Sigmoid colon (tissue), 7 donors: ENCODE measurements at places on chromosomes 2 and 18.

DNA sequence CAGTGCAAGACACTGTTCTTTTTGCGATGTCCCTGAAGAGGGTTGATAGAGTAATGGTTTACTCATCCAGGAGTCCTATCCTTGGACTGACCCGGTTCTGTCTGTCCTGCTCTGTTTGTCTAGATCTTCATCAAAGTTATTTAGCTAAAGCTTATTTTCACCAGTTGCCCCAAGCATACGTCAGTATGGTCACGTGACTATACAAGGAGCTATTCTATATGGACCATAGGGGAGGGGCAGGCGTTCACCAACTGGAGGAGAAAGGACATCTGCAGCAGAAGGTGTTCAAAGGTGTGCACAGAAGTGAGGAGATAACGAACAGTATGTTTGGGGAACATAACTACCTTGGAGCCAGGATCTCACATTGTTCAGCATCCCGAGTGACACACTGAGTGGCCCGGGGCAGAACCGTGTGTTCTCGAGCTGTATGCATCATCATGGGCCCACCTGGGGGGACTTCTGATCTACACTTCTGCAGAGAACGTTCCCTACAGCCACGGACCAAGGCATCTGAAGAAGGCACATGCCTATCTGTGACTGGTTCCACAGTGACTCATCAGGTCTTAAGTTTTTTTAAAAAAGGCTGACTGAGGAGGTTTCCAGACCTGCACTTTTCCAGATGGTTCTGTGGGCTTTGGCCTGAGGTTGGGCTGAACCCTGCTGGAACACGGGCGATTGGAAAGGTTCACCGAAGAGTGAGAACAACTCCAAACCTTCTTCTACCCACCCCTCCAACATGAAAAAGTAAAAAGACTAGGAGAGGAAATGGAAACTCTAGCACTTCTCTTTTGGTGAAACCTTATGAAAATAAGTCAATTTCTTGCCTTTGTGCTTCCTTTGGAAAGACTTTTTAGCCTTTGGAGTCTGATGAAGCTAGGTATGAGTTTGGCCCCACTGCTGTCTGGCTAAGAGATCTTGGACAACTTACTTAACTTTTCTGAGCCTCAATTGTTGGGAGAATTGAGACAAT, 68.6 kb upstream of the YWHAQ start:
- DNase-seq, result peak; percentile 12

DNA sequence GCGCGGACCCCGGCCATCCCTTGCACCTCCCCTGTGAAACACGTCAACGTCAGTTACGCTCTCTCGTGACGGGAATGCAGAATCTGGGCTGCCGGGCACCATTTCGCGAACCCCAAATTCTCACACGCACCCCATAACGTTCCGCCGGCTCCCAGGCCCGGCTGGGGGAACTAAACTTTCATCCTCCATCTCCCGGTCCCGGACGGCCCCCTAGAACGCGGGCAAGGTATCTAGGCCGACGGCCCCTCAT, 544 bp downstream of the DNAJC27 start:
- DNase-seq, result no peak

GRCh38 chr18:59264651-59265245, 8.5 kb downstream of the RAX start:
- no peak for DNase-seq

GRCh38 chr18:22485808-22486244, 68.1 kb upstream of the CTAGE1 start:
- no peak for DNase-seq

DNA sequence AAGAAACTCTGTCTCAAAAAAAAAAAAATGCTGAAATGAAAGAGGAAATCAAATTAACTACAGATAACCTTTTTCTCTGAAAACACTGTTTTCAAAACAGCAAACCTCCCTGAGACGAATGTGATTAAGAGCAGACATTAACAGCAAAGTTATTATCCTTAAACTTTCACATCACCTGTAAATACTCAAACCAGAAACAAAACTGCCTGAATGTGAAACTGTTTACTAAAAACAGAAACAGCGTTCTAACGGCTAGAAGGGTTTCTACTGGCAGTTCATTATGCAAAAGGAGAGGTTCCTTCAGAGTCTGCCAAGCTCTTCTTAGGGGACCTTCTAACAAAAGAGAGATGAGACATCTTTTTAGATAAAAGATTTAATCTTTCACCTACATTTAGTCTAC, 45.9 kb downstream of the PNO1 start:
- DNase-seq, result no peak

DNA sequence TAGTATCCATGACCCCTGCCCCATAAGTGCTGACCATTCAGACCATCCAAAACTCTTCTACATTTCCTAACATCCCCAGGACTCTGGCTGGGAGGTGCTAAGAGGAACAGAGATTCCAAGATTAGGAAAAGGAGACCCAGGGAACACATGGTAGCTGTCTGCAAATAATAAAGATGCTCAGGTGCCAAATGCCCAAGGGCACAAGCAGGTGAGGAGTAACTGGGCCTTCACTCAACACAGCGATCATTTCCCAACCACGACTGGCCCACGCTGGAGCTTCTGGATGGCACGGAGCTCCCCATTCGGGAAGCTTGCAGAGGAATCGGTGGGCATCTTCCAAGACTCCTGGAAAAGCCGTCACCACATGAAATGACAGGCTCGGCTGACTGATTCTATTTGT, 255.9 kb upstream of the SMIM21 start:
- DNase-seq, result no peak

DNA sequence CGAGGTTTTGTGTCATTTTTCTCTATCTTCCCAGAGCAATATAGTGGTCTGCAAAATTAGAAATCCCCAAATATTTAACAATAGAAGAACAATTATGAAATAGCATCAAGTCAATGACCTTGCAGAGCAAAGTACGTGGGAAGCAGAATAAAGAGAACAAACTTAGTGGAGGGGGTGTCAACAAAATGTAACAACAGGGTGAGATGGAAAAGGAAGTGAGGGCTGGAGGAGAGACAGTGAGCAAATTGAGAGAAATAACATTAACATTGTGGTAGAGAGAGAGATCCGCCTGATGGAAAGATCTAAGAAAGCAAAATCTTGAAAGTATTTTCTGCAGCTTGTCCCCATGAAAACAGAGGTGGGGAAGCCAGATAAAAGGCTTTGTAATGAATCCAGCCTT, 23.4 kb downstream of the ARHGAP15 start:
- no peak for DNase-seq

GRCh38 chr18:78998371-78999071, 18.9 kb downstream of the SALL3 start:
- DNase-seq, result no peak

DNA sequence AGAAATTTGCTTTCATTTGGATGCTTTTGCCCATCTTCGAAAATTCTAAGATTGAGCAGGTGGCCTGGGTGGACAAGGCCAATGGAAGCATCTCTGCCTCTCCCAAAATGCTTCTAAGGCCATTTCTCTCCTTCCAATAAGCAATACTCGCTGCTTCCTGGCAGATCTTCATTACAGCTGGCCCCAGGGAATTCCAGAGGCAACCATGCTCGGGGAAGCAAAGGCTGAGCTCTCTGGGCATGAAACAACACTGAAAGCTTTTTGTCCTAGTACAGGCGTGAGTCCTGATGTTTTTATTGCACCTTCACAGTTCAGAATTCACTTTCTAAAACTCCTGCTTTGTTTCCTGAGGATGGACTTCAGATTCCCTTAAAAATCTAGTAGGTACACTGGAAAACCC, 11.8 kb upstream of the NEDD4L start:
- DNase-seq, result no peak

- DNase-seq, result no peak
Observed at GRCh38 chr2:11077411-11077810, 77.9 kb upstream of the SLC66A3 start.

GRCh38 chr2:110858993-110859701, 126.8 kb downstream of the ACOXL start:
- DNase-seq, result no peak

DNA sequence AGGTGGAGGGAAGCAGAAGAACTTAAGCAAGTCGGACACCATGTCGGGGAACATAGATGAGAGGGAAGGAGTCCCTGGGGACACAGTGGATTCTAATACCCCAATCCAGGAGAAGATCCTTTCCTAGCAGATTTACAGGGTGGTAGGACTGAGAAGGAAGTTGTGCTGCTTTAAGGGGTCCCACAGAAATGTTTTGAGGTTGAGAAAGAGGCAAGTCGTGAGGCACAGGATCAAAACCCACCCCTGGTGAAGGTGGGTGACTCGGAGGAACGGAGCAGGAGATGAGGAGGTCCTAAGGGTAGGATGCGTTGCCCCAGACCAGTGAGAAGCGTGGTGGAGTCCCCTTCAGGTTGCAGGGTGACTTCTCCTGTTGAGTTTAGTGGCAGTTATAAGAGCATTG, 32.7 kb downstream of the DCDC2C start:
- no peak for DNase-seq

GRCh38 chr2:177669201-177669600, 276.6 kb downstream of the AGPS start:
- no peak for DNase-seq

DNA sequence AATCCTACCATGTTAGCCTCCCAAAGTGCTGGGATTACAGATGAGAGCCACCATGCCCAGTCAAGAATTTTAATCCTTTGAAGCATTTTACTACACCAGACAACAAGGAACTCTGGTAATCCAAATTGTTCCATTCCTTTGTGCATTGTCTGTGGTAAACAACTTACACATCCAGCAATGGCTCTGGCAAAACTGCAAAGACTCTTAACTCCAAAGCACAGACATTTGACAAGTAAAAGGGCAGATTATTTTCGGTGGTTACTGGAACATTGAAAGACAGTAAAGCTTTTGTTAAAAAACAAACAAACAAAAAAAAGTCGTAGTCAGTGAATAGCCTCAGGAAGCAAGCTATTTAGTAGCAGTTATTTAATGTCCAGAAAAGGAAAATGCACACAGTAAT, 33.2 kb upstream of the RMND5A start:
- DNase-seq, result no peak

DNA sequence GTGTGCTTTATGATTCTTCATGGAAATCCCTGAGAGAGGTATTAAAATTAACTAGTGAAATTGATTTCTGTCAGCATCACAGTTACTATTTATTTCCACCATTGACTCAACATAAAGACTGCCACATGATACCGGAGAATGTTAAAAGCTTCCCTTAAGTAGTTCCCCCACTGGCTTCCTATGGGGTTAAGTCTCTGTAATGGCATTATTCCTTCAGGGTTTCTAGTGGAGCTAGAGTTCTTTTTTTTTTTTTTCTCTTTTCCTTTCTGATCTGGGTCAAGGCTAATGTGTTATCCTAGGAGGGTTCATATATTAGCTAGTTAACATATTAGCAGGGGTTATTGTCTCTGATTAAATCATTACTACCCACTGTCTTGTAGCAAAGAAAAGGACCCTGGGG, 1919.1 kb upstream of the PIK3C3 start:
- DNase-seq, result no peak

- no peak for DNase-seq
Observed at GRCh38 chr2:119512946-119513345, 11.3 kb downstream of the SCTR start.
